Activated CD8-positive, alpha-beta memory T cell treated with anti-CD3 and anti-CD28 coated beads, Interleukin-2, amount 50 U/mL, for 4 hours (primary cell): ENCODE measurements at places on chromosomes 3 and 15.

DNA sequence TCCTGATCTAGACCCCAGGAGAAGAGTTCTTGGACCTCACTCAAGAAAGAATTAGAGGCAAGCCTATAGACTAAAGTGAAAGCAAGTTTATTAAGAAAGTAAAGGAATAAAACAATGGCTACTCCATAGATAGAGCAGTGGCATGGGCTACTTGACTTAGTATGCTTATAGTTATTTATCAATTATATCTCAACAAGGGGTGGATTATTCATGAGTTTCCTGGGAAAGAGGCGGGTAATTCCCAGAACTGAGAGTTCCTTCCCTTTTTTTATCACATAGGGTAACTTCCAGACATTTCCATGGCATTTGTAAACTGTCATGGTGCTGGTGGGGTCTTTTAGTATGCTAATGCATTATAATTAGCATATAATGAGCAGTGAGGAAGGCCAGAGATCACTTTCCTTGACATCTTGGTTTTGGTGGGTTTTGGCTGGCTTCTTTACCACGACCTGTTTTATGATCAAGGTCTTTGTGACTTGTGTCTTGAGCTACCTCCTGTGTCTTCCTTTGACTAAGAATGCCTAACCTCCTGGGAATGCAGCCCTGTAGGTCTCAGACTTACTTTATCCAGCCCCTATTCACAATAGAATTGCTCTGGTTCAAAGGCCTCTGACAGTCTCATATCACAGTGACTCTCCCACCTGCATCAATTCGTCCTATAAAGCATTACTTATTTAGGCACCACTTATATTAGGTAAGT, 35.3 kb upstream of the PLSCR2 start:
- no peak for DNase-seq

DNA sequence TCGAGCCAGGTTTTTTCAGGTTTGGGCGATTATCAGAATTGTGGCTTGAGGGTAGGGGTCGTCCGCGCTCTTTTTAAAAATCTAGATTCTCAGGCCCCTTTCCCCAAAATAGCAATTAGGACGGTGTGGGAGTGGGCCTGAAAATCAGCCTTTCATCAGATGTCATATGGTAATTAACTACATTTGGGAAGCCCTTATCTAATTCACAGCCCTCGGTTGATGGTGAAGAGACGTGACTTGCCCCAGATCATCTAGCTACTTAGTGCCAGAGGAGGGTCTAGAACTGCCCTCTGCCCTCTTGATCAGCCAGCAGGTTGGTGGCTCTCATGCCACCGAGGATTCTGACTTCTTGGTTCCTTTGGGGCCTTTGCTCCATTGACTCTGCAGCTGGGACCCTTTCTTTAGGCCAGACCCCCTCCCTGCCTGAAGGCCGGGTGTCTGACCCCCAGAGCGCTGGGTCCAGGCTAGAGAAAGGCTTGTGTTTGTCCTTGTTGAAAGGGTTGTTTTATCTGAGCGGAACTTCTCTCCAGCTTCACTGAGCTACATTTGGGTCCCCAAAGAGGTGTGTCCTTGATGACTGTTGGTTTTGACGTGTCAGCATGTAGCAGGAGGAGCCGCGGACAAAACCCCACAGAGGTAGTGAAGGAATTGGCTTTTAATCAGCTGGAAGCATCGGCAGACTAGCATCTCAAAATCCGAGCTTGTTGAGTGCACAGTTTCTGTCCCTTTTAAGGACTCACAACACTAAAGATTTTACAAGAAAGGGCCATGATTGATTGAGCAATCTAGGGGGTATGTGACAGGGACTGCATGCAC, 857 bp downstream of the AEN start:
- DNase-seq: peak; percentile 47

GRCh38 chr3:14497321-14497720, 42.8 kb downstream of the GRIP2 start:
- no peak for DNase-seq

DNA sequence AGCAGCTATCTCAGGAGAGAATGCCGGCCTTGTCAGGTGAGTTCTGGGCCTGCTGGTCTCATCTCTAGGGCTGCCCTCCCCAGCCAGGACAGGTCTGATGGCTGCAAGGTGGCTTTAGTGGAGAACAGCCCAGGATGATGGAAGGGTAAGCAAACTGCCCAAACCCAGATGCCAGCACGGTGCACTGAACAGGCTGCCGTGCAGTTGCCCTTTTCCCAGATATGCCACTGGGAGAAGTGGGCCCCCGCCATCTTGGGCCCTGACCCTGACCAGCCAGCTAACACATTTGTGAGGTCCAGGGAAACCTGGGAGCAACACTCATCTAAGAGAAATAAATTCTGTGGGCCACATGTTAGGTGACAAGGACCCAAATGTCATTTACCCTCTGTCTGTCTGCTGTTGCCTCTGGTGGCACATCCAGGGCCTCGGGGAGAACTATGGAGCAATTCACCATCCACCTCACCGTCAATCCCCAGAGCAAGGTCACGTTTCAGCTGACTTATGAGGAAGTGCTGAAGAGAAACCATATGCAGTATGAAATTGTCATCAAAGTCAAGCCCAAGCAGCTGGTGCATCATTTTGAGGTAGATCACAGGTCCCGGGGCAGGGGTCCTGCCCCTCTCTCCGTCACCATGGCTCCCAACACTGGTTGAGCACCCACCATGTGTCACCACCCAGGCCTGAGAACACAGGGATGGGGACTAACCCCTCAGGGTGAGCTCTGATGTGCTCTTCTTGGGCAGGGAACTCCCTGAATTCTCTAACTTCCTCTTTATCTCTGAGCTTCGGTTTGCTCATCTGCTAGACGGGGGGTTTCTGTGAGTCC, 1.8 kb downstream of the ITIH1 start:
- no peak for DNase-seq

DNA sequence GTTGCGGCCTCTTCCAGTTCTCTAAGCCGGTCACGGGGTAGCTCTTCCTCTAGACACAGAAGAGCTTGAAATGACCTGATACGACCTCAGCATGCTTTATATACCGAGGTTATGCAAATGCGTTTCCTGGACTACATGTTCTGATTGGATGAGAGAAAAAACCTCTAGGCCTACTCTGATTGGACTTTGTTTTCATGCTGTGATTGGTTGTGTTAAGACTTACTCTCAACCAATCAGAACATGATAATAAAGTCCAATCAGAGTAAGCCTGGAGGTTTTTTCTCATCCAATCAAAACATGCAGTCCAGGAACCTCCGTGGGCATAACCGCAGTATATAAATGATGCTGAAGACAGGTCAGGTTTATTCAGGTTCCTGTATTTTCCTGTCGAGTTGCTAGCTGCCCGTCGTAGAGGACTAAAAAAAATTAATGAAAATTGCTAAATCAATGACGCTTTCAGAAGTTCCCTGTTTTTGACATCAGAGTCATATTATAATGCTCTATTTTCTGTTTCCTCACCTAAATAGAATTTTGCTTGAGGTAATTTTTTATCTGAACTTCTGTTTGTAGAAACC, 177.4 kb downstream of the POTEB3 start:
- DNase-seq: no peak

DNA sequence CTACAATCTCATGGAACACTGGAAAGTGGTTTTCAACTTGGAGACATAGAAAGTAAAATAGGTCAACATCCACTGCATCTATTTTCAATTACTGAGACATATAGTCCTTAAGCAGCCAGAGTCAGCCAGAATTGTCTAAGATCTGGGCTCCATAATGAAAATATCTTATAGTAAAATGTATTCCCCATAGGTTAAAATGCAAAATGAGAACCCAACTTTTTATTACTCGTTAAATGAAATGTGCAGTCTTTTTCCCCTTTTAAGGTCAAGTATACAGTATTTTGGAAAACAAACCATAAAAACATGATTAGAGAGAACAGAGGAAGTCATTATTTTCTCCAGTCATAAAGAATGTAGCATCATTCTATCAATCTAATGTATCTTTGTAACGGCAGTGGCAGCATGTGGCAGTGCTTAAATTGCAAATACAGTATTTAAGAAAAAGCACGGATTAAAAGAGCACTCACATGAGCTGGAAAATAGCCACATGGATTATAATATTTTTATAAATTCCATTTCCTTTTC, 64.4 kb upstream of the CPB1 start:
- DNase-seq: no peak

- no peak for DNase-seq
These were observed 14.5 kb downstream of the PTPRG start for GRCh38 chr3:61575893-61576292.

GRCh38 chr15:78391781-78392180, 46.2 kb upstream of the IREB2 start:
- DNase-seq: no peak

GRCh38 chr15:89075846-89076245, 12.4 kb upstream of the ABHD2 start:
- no peak for DNase-seq
